ENCODE measurements at places on chromosomes 7 and 10. TPM values are rescaled to one million over a fixed set of nuclear protein-coding genes. Genes with fewer than 3 reads are reported as not detected.

The FOXP2 gene
- total RNA-seq, result not detected

The RASSF4 gene
- 1.2 TPM for total RNA-seq

The CALML3 gene
- total RNA-seq, result 58.4 TPM

The KCND2 gene
- not detected for total RNA-seq

The OPN1SW gene
- total RNA-seq, result not detected

The WDR86 gene
- 0.08 TPM for total RNA-seq

The RBM28 gene
- total RNA-seq, result 31.8 TPM

The TMEM236 gene
- total RNA-seq, result 0.04 TPM

The PON3 gene
- total RNA-seq, result 4.7 TPM

The GIMAP7 gene
- not detected for total RNA-seq

The ARMC3 gene
- total RNA-seq, result not detected

The TAS2R3 gene
- not detected for total RNA-seq

The CALN1 gene
- not detected for total RNA-seq

The NEBL gene
- 0.16 TPM for total RNA-seq

The LAMB4 gene
- not detected for total RNA-seq

The LIMK1 gene
- 23.8 TPM for total RNA-seq

The GOLGA7B gene
- 0.46 TPM for total RNA-seq

The PITX3 gene
- total RNA-seq, result 0.55 TPM

The ADCY1 gene
- total RNA-seq, result 0.16 TPM

The CALHM3 gene
- not detected for total RNA-seq

The IL2RA gene
- not detected for total RNA-seq

The PON1 gene
- not detected for total RNA-seq

The SH2B2 gene
- 6.4 TPM for total RNA-seq

The SLC26A5 gene
- not detected for total RNA-seq

The ANKRD1 gene
- not detected for total RNA-seq

The SHH gene
- not detected for total RNA-seq

The TRAPPC14 gene
- 8.4 TPM for total RNA-seq

The SAP25 gene
- not detected for total RNA-seq

The ADAP1 gene
- 9.9 TPM for total RNA-seq

Measured in hair follicular keratinocyte (primary cell).